ENCODE measurements at places on chromosomes 3 and 15.

DNA sequence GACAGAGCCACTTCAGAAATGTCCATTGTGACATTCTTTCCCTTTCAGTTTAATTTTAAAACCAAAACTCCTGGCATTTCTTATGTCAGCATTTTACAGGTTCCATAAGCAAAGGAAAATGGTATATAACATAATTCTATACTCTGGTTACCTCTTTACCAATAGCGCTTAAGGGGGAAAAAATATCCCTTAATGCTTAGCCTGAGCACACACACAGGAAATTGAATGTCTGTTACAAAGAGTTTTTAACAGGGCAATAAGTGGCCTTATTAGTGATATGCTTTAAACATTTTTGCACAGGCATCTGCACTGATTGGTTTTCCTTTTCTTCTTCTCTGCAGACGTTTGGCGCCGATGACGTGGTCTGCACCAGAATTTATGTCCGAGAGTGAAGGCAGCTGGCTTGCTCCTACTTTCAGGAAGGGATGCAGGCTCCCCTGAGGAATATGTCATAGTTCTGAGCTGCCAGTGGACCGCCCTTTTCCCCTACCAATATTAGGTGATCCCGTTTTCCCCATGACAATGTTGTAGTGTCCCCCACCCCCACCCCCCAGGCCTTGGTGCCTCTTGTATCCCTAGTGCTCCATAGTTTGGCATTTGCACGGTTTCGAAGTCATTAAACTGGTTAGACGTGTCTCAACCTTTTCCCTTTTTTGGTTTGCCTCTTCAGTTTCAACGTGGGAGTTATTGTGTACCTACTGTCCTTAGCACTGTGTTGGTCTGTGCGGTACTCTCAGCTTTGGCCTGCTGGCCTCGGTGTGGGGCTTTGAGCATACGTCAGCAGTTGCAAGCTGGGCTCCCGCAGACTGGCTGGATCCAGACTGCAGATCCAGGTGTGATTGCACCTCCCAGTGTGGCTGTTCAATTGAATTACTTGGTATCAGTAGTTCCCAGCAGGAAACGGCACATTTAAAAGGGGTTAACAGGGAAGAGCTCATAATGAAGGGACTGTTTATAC is 7.7 kb downstream of the CRABP1 start:
- DNase-seq = no peak

GRCh38 chr15:44066211-44066827 is 128.8 kb downstream of the FRMD5 start:
- no peak for DNase-seq

DNA sequence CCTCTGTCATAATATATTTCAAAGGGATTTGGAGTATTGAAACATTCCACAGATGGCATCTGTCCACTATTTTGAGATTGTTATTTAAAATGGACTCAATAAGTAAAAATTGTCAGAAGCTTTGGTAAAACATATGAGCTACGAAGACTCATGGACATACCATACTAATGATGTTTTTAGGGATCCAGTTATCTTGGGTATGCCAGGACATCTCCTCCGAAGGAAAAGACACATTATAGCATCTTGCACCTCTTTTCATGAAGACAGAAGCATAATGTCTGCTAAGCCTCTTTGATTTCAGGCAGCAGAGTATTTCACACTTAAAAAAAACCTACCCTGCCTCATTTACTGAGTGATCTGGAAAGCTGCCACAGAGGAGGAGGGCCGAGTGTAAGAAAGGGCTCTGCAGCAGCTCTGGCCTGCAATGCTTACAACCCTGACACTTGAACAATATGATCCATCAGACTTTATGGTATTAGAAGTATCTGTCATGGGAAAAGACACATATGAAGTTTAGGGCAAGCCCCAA is 284.8 kb downstream of the TUSC7 start:
- no peak for DNase-seq

DNA sequence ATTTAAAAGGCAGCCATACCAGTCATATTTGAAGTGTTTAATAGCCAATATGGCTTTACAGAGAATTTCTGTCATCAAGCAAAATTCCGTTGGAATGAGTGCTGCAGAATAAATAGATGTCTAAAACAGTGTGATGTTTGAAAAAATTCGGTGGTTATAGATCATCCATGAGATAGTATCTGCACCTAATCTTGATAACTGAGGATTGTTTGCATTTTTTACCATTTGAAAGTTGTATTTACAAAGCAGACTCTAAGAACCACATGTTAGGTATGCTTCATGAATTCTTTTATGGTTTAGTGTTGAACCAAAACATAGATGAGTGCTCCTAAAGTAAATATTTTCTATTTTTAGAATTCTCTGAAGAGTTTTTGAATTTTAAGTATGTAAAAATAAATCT is 476.1 kb downstream of the NAALADL2 start:
- DNase-seq = no peak

GRCh38 chr3:130929804-130930203 is 35.9 kb downstream of the ATP2C1 start:
- no peak for DNase-seq

DNA sequence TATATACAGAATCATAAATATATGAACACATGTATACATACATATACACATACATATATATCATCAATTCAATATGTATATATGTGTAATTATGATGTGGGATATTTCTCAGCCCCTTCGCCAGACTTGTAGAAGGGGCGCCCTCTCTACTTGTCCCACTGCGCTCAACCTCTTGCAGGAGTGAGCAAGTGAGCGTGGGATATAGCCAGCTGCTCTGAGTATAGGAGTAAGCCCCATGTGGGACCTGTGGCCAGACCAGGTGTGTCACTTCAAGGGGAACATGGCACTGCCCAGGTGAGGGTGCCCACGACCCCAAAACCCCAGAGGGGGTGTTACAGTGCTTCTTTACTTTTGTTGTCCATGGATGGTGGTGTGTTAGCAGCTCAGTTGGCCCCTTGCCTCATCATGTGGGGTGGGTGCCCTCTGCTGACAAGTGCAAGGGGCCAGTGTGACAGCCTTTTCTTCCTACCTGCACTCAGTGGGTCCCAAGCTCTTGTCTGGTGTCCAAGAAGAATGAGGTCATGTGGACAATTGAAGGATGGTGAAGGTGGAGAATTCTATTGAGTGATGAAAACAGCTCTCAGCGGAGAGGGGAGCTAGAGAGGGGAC is 304.1 kb downstream of the UNC13C start:
- no peak for DNase-seq

DNA sequence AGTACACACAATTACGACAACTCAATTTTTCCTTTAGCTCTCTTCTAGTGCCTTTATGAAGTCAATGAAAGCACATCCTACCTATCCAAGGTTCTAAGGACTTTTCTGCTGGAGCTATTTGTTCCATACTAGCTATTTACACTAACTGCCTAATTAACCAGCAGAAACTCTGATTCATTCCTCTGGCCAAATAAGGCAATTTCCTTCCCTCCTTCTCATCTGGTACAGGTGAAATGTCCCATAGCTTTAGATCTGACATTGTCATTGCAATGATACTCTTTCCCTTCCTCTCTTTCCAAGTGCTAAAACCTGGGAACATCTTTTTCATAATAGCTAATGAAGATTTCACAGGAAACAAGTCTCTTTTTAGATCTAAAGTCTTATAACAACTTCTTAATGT is 521.7 kb downstream of the SOX2 start:
- DNase-seq = no peak

DNA sequence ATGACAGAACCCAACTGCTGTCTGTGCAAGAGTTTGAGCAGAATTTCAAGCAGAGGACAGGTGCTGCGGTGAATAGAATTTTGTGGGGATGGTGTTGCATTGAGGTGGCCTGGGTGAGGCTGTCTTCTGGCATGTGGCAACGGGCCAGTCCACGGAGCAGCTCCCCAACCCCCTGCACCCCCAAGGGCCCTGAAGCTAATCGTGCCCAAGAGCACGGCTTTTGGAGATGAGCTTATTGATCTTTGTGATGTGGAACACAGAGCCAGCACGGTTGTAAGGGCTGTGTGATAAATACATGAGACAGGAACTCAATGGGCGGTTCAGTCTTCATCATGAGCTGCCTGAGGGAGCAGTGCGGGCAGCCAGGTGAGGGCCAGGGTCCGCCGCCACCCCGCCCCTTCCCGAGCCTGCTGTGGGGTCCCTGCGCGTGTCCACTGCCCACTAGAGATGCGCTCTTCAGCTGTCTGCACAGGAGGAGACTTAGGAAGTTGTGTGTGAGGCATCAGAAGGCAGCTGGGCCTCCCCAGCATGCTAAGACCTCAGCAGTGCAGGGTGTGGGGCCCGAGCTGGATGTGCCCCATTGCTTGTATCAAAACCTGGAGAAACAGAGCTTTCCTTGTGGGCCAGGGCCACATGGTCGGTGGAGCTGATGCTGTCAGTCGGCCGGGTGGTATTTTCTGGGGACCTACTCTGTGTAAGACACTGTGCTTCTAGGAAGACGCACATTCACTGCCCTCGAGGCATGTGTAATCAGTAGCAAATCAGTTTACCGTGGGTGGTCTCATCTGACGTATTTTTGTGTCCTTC is 90.5 kb downstream of the CHRNA7 start:
- no peak for DNase-seq

DNA sequence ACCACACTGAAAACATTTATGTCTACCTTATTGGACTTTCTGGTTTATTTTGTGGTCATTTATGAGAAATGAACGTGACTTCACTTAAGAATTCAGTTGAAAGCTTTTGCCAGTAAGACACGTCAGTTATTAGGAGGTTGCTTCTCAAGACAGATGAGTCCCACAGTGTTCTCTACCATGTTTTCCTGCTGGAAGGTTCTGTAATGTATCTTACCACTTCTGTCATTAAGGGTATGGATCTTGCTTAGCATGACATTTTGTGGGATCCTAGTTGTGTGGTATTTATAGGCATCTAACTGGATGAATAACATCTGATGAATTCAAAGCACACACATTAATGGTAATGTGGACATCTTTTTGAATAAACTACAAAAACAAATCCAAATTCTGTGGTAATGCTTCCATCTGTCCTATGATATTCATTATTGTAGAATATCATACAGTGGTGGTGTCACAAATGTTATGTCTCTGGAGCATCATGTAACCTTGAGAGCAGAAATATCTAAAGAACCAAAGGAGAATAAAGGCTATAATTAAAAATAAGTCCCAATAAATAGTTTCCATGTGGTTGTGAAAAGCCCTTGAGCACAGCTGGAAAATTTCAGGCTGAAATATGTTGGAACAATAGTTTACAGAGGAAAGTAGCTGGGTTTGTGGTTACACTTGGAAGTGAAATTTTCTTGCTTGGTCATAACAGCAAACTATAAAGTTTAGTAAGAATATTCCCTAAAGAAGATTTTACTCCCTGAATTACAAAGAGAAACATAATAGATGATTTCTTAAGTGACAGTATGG is 61.5 kb downstream of the C3orf38 start:
- no peak for DNase-seq

DNA sequence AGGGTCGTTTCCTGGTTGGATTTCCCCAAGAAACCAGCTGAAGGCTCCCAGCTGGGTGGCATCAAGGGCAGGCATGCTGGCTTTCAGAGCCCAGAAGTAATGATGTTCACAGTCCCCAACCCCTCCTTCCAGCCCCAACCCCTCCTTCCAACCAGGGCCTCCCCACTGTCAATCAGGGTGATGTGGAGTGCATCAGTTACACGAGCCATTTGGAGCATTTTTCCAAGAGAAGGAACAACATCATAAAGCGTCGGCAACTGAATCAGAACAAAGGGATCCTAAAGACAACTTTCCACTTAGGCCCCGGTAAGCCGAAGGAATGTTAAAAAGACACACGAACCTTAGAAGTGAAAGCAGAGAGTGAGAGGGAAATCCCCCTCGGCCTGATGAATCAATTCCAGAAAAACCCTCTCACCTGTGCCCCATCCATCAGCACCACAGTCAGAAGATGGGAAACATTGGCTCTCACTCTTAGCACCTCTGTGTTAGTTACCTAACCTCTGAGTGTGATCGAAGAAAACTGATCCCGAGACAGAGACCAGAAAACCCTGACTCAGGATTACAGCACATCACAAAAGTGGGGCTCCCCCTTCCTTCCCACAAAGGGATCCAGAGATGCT is 101.2 kb upstream of the WNT5A start:
- no peak for DNase-seq

DNA sequence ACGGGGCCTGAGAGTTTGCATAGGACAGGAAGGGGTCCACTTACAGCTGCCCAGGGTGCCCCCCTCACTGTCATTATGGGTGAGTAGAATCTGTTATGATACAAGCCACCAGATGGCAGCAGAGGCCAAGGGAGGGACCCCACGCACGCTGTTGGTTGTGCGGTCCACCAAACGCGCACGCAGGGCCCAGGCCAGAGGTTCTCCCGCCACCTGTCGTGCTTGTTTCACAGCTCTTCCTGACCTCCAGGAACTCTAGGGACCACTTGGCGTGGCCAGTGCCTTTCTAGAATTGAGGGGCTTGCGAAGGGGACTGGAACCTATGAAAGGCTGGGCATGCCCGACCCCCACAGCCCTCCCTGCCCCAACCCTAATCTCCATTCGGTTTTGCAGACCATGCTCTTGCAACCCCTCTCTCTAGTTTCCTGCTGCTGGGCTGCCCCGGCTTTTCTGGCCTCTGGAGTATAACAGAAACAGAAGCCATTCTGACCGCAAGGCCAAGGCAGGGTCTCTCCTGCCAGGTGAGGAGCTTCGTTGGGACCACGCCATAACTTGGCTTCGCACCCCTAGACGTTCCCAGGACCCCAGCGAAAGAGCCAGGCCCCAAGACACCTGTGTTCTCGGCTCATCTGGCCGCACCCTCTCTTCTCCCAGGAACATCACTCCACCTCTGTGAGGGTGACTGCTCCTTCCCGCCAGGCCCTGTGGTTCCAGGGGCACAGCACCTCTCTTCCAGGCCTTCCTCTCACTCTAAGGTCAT is 46.0 kb downstream of the ALDH1L1 start:
- no peak for DNase-seq
